ENCODE measurements at places on chromosomes 7 and 10.

DNA sequence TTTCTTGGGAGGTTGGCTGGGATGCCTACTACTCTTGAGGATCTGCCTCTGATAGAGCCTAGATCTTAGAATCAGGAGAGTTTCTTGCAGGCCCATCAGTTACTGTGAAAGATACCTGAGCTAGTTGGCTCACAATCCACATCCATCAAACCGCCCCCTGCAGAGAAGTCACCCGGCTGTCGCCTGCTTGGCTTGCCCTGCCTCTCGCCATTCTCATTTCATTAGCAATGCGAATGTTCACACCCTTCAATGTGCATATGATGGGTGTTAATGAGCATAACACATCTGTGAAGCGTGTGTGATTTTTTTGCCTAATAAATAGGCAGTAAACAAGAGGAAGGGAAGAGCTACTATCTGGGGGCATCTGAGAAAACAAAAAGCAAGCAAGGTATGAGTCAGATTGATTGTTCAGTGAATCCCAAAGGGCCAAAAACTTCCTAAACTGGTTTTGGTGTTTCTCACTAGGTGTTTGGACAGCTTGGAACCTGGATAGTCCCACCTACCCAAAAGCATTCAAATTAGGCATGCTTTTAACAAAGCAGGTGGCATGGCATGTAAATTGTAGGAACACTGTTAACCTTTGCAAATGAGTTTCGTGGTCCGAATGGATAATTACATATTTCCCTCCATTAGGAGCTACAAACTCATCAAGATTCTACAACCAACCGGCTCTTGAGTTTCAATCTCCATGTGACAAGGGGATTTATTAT, 272.3 kb upstream of the C7orf33 start:
- no peak for DNase-seq

GRCh38 chr7:132489776-132490237, 86.5 kb downstream of the PLXNA4 start:
- no peak for DNase-seq

- no peak for DNase-seq
These were observed 65.1 kb downstream of the MARCHF5 start for GRCh38 chr10:92356041-92356440.

- DNase-seq = no peak
These were observed 354.8 kb upstream of the KCND2 start for GRCh38 chr7:119918185-119918584.

- no peak for DNase-seq
These were observed 28.9 kb upstream of the MRPS33 start for GRCh38 chr7:141043616-141044015.

DNA sequence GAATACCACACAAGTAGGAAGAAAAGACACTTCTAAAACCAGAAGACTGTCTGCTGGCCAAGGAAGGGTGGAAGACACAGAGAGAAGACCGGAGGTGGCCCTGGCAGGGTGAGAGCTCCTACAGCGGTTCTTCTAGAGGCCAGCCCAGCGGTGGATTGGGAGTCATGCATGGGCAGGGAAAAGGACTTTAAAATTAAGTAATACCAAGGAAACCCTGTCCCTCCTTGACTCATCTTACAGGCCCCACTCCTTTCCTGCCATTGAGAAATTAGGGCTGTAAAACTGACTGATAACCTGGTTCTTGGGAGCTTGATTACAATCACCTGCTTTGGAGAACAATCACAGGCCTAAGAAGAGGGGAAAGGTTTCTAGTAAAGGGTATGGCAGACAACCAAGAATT, 16.1 kb downstream of the CALML3 start:
- no peak for DNase-seq

DNA sequence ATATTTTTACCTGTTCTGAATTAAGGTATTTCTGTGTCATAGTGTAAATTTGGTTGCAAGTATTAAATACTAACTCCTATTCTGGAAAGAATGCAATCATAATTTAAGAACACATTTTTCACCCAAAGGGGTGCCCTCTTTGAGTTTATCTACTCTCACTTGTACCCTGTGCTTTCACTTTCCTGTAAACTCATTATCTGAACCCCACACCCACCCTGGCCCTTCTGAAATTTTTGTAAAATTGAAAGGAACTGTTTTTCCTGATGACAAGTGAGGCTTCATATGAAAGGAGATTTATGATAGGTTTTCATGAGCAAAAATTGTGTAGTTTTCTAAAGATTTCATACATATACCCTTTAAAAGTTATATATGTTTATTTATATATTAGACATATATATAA, 134.5 kb downstream of the WNT2 start:
- DNase-seq = no peak

DNA sequence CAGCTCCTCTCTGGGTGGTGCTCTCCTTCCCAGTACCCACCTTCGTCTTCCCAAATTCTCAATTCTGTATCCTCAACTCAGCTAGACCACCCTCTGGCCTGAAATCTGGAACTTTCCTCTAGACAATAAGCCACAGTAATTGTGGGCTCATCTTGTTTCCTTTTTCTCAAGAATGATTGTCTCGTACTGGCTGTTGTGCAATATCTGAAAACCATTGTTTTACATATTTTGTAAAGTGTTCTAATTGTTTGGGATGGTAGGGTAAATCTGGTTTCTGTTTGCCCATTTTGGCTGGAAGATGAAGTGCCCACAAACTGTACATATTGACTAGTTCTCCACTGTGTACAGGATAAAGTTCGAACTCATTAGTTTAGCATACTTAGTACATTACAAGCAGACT, 11.3 kb upstream of the NOBOX start:
- no peak for DNase-seq

- DNase-seq = no peak
These were observed 7.3 kb upstream of the SLC25A13 start for GRCh38 chr7:96329241-96329640.

DNA sequence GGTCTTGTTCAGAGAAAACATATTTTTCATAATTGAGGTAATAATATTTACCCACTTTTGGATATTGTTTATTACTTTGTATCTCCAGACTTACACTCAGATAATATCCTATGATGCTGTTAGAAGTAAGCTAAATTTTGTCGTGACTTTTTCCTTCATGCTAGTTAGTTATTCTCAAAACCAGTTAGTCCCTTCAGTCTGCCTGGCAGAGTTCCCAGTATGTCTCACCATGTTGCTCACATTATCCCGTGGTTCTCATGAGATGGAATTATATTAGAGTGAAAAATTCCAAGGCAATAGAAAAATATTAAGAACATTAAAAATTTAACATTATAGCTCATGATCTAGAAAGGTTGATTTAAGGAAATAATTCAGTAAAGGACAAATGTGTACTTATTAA, 81.5 kb upstream of the SMIM30 start:
- no peak for DNase-seq

All from umbilical cord (tissue), 2 donors.